ENCODE measurements at places on chromosomes 11 and 22.

DNA sequence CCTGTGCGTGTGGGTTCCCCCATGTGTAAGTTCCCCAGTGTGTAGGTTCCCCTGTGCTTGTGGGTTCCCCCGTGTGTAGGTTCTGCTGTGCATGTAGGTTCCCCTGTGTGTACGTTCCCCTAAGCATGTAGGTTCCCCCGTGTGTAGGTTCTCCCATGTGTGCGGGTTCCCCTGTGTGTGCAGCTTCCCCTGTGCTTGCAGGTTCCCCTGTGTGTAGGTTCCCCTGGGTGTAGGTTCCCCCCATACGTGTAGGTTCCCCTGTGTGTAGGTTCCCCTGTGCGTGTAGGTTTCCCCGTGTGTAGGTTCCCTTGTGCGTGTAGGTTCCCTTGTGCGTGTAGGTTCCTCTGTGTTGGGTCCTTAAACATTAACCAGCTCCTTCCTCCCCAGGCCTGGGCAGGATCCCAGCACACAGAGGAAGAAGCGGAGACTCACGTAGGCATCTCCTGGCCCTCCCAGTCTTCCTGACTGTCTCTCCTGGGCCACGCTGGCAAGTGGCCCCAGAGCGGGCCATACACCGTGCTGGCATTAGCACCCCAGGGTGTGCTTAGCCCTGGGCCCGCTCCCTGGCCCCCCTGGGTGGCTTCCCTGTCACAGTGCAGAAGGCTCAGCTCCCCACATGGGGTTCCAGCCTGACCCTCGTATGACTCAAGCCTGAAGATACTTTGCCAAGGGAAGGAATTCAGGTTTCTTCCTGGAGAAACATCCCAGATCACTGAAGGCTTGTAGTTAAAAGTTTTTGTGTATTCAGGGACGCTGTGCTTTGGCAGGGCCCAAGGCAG lies 2.8 kb upstream of the GRAMD4 start:
- DNase-seq = no peak

- DNase-seq = no peak
These were observed 119.5 kb upstream of the NARS2 start for GRCh38 chr11:78694152-78694551.

DNA sequence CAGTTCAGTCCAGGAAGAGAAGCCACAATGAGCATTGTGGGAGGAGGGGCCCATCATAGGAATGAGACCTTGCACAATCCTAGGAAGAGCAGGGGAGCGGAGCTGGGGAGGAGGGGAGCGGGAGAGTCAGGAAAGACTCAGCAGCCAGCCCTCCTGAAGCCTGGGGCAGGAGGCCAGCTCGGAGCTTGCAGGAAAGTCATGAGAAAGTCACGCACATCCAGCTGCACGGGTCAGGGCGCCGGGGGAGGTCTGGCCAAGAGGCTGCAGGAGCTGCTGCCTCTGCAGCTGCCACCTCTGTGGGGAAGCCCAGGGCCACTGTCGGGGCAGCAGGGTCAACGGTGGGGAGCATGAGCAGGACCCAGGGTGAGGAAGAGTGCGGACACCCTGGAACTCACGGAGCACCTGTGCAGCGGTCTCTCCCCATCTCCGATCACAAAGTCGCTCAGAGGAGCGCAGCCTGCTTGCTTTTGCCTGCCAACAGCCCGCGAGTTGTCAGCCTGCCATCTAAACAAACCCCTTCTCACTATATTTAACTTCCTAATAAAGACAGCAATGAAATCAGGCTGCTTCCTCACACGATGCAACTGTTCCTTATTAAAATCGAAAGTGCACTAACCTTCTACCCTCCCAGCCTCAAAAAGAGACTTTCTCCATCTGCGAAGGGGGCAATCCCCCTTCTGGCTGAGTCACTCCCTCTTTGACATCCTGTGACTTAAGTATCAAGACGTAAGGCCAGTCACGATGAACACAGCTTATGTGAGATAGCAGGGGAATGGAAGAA lies 52.9 kb upstream of the RTL6 start:
- DNase-seq = peak; percentile 47

DNA sequence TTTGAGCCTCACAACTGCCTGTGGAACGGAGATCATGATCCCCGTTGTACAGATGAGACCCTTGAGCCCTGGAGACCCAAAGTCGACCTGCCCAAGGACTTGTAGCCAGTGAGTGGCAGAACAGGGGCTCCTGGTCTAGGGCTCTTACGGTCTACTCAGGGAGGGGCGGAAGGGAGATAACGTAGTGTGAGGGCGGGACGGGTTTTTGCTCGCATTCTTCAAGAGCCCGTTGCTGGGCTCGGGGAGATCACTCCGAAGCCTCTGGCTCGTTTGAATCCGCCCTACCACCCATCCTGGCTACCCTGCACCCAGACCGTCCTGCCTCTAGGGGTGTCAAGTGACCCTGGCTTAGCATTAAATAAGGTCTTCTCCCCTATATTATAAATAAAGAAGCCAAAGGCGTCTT lies 639 bp downstream of the CRY2 start:
- DNase-seq = peak; percentile 55

- no peak for DNase-seq
These were observed 104.4 kb downstream of the STIM1 start for GRCh38 chr11:3959903-3960265.

DNA sequence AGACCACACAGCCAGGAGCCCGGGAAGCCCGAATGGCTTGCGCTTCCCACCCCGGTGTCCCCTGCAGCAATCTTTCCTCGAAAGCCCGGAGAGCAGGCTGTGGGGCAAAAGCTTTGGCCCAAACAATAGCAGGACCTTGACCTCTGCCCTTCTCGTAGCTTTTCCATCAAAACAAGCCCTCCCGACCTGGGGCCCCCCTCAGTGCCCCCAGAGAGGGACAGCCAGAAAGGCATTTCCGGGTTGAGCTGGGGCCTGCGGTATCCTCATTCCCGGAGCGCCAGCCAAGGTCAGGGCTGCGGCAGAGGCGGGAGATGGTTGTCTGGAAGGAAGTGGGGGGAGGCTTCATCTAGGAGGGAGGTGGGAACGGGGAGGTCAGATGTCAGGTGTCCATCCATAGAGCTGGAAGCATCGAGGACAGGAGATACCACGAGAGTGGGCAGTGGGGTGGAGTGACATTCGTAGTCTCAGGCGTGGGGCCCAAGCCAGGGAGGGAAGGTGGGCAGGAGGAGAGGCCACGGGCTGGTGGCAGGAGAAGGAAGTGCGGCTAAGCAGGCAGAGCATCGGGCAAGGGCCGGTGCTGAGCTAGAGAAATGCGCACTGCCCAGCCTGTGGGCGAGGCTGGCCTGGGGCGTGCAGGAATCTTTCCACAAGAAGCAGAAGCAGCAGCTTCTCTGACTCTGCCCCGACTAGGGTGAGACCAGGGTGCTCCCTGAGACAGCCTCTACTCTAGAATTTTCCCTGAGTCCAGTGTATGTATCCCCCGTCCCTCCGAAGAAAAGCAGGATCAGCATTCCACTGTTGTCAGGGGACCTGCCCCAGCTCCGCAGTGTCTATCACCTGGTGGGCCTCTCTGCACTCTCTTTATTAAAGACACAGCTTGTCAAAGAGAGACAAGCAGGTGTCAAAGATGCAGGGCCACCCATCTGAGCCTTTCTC lies 14.3 kb downstream of the PDGFB start:
- no peak for DNase-seq

GRCh38 chr22:48717076-48717810 lies 1110.4 kb downstream of the BRD1 start:
- no peak for DNase-seq

DNA sequence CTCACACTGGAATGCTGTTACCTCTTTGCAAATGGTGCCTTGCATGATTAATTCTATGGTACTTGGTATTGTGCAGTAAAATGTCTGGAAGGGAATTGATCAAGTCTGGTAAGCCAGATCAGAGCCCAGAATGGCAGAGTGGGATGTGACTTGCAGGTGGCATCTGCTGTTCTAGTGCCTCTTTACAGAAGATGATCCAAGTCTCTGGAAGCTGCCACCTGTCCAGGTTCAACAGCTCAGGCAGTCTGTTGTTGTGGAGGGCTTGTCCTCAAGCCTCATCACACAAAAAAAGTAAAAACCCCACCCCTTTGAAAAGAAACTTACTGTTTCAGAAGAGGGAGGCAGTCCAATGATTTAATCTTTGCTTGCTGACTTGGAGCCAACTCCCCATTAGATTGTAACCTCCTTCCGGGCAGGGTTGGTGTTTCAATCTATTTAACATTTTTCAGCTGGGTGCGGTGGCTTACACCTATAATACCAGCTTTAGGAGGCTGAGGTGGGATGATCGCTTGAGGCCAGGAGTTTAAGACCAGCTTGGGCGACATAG lies 17.1 kb downstream of the ZNRF3 start:
- DNase-seq = no peak

DNA sequence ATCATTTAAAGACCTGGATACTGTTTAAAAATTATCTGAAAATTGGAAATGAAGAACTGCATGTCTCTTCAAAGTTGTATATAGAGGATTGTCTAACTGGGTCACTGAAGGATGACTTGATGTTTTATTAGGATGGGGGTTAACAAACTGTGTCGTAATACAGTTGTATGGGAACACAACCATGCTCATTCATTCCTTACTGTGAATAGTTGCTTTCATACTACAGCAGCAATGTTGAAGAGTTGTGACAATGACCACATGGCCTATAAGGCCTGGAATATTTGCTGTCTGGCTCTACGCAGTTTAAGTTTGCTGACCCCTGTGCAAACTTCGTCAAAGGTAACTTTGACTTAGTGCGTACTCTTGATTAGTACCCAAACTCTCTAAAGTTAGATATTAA lies 38.4 kb downstream of the FDX1 start:
- DNase-seq = no peak

GRCh38 chr22:42651134-42651533 lies 1.9 kb upstream of the CYB5R3 start:
- peak; percentile 18 for DNase-seq

- DNase-seq = peak; percentile 55
These were observed 77.3 kb downstream of the ARHGEF12 start for GRCh38 chr11:120413480-120413879.

DNA sequence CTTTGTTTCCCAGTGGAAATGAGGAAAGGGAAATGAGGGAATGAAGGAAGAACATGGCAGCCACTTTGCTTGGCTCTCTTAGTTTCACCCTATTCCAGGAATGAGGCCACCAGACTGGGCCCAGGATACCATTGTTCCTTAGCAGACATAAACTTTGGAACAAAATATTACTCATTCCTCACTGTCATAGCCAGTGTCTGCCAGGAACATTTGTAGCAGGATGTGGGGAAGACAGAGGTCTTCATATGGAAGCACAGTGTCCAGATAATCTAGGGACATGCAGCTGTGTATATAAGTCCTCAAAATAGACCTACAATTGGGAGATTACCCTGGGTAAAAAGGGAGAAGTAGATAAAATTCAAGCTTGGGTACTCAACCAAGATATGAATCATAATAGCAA lies 15.2 kb upstream of the FUT4 start:
- no peak for DNase-seq

GRCh38 chr11:32396331-32396730 lies 39.0 kb downstream of the WT1 start:
- DNase-seq = no peak

- DNase-seq = no peak
These were observed 347.3 kb downstream of the SOX6 start for GRCh38 chr11:16009021-16009420.

GRCh38 chr22:45101515-45102227 lies 62.1 kb upstream of the NUP50 start:
- DNase-seq = peak; percentile 60

GRCh38 chr11:79374727-79375126 lies 66.1 kb downstream of the TENM4 start:
- DNase-seq = no peak

- no peak for DNase-seq
These were observed 8.8 kb upstream of the OR9I1 start for GRCh38 chr11:58134151-58134550.

DNA sequence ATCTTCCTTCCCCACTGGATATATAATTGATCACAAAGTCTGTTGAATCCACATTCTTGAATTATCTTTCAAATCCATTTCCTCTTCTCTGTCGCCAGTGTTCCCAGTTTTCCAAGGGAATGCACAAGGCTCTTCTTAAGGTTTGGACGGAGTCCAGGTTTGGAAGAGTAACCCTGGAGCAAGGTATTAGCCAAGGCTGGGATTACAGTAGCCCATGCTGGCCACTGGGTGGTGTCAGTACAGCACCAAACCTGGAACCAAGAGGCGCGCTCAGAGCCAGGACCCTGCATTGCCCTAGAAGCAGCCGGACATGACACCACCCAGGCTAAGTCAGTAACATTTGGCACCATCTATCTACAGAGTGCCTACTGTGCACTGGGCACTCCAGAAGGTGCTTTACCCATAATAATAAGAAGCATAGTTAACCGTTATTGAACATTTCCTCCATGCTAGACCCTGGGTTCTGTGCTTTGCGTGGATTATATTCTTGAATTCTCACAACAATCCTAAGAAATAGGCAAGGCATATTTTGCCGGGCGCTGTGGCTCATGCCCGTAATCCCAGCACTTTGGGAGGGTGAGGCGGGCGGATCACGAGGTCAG lies 48.0 kb upstream of the CLPB start:
- peak; percentile 64 for DNase-seq

DNA sequence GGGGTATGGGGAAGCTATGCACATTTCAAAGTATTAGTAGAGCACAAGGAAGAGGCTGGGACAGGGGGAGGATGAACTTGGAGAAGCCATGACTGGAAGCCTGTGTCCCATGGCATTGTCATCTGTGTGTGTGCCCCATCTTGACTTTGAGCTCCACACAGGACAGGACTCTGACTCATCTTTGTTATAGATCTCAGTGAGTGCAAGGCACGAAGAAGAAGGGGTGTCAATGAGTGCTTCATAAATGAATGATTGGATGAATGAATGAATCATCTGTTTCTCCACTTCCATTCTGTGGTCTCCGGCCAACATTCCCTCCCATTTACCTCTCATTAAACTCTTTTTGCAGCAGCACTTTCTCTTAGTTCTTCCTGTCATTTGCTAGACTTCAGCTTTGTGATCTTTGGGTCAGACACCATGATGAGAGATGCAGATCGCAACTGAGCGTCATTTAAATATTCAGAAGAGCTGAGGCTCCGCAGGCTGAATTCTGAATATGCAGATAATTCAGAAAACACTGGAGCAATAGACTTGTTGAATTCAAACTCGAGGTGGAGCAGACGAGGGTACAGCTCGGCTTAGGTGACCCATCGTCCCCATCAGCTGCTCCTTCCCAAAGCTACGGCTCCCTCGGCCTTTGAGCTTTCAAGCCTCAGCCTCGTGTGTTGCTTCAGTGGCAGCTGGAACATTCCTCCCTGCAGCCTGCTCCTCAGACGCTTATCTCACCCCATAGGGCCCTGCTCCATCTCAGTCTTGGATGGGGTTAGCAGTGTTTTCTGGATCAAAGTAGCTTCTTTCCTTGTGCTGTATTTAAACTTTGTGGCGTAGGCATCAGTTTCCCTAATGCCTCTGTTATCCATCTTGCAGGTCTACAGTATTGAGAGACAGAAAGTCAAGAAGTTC lies 30.8 kb downstream of the APOL3 start:
- DNase-seq = no peak

Data from astrocyte of the spinal cord (primary cell).